ENCODE measurements at places on chromosomes 3 and 15.

DNA sequence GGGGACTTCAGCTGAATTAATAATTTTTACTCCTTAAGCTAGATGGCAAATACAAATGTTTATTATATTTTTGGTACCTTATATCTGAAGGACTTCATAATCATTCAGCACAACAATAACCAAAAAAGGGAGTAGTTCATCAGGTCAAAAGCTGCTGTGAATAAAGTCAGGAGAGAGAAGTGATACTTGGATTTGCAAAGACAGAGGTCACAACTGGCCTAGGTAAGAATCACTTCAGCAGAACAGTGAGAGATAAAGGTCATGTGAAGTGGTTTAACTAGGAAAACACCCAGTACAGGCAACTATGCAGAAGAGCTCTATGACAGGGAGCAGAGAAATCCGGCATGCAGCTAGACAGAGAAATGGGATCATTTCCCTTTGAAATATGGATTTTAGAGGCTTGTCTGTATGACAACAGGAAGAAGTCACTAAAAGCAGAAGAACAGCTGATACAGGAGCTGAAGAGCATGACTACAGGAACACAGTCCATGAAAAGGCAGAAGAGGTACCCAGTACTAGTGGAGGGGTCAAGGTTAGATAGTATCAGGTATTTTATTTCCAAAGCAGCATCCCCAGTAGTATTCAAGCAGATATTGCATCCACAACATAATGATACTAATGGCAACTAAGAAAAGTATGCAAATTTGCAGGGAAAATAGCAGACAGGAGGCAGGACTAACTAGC is 25.7 kb downstream of the ZMAT3 start:
- DNase-seq: no peak

GRCh38 chr3:136909187-136909586 is 47.2 kb downstream of the NCK1 start:
- no peak for DNase-seq

- DNase-seq: no peak
Measured at GRCh38 chr3:155492841-155493240, 199.4 kb upstream of the STRIT1 start.

- DNase-seq: no peak
Measured at GRCh38 chr3:97910931-97911351, 61.3 kb downstream of the RIOX2 start.

DNA sequence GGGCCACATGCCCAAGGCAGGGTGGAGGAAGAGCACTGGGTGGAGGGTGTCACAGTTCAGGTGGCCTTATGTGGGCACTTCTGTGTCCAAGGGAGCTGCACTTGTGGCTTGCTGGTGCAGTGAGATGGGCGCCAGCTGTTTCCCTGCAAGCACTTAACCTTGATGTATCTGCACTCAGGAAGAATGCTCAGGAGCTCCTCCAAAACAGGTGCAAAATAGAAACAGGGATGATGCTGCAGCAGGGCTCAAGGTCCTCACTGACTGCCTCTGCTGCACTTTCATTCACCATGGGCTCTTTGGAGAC is 151.3 kb downstream of the CADPS start:
- no peak for DNase-seq

- DNase-seq: no peak
Measured at GRCh38 chr3:31839144-31839917, 141.7 kb downstream of the OSBPL10 start.

- no peak for DNase-seq
Measured at GRCh38 chr3:66809595-66809958, 188.5 kb upstream of the KBTBD8 start.

- peak; percentile 49 for DNase-seq
Measured at GRCh38 chr15:90211440-90212143, 10.5 kb downstream of the SEMA4B start.

GRCh38 chr3:188084752-188085583 is 69.0 kb upstream of the LPP start:
- no peak for DNase-seq

DNA sequence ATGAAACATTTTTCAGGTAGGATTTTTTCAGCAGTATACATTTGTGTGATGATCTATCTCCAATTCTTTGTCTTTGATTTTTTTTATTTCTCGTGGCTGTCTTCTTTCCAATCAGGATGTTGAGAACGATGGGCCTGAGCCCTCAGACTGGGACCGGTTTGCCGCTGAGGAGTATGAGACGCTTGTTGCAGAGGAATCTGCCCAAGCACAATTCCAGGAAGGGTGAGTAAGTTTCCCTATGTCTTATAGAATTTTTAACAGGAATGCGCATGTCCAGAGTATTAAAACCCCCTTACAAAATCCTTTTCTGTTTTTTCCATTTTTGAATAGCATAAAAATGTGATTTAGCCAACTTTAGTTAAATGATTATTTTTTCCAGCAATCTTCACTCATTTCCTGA is 90.0 kb downstream of the MSL2 start:
- no peak for DNase-seq

DNA sequence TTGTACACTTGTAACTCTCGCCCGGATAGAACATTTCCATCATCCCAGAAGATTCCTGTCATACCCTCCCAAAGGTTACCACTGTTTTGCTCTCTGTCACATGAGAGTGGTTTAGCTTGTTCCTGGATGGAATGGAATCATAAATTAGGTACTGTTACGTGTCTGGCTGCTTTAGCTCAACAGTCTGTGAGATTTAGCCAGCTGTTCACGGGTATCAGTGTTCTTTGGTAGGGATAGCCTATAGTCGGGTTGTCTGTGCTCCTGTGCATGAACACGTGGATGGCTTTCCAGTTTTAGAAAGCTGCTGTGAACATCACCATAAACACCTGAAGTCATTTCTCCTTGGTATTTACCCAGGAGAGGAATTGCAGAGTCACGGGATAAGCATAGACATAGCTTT is 58.2 kb upstream of the NR2C2 start:
- DNase-seq: no peak

DNA sequence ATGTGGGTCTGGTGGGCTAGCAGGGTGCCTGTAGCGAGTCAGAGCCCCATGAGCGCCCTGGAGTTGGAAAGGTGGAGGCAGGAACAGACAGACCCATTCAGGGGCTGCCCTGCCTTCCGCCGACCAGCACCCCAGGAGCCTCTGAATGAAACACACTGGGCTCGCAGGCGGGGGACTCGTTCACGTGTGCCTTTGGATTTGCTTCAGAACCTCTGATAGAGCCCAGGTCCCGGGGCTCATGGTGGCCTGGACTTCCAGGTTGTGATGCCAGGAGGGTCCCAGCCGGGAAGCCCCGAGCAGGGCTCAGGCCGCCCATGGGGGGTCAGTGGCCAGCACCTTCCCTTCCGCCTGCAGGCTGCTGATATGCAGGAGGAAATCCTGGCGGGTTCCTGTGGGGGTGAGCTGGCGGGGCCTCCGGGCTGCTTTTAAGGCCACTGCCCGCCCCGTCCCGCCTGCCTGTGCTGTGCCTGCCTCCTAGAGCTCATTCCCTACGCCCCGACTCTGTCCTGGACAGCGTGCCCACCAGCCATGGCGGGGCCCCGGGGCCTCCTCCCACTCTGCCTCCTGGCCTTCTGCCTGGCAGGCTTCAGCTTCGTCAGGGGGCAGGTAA is at the start of gene STAB1:
STAB1 (plus strand) TSS at position 453 of the 610 bp plus-strand sequence; CDS start at position 529, 76 bp downstream.
- DNase-seq: no peak

All from EH (cell line).